ENCODE measurements at places on chromosomes 12 and 14.

- DNase-seq: no peak
These were observed 30.8 kb upstream of the AKAP5 start for GRCh38 chr14:64434528-64434927.

GRCh38 chr12:53425515-53426150 is 2.0 kb downstream of the AMHR2 start:
- no peak for DNase-seq

DNA sequence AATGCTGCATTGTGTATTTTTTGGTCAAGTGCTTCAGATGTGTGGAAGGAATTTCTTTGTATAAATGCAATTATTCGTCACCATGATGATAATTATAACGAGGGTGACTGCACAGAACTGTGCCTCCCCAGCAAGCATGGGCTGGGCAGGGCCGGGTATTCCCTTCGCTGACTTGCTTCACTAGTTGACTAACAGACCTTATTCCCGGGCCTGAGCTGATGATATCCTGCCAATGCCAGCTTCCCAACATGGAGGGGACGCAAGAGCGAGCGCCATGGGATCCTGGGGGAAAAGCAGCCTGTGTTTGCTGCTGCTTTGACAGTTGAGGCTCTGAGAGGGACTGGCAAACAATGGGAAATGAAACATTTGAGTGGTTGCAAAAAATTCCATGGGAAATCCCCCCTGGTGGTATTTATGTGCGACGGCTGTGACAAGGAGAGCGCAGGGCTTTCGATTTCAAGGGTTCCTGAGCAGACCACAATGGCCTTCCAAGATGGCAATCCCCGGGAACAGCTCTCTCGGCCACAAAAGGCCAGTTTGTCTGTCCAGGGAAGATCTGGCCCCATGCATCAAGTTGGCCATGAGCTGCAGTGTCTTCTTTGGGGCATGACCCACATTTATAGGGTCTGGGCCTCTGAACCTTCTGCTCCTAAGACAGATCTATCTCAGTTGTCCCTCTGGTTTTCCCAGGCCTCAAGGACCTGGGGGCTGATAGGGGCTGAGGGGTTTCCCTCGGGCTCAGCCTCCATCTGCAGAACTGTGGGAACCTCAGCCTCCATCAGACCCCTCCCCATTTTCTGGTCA is 21.9 kb upstream of the MAP1LC3B2 start:
- no peak for DNase-seq

GRCh38 chr12:31118347-31119191 is 44.9 kb downstream of the DDX11 start:
- DNase-seq: no peak

- DNase-seq: no peak
These were observed 40.2 kb upstream of the EMP1 start for GRCh38 chr12:13156277-13156676.

GRCh38 chr14:90443161-90444076 is 46.6 kb downstream of the CALM1 start:
- no peak for DNase-seq

DNA sequence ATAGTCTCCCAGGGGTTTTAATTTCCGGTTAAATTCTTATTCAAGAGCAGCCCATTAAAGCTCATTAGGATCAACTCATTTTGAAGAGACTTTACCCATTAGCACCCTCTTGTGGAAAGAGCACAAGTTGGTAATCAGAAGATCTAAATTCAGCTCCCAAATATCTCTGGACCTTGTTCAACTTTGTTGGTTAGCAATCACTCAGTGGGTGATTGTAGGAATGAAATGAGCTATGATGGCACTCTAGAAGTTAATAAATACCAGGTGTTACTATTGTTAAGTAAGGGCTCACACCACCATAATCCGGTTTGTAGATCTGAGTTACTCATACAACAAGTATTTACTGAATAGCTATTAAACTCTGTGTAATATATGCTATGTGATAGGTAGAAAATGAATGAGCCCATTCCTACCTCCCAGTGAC is 42.9 kb downstream of the TRIP11 start:
- no peak for DNase-seq

- no peak for DNase-seq
These were observed 70.0 kb downstream of the SYNE3 start for GRCh38 chr14:95446470-95446869.

DNA sequence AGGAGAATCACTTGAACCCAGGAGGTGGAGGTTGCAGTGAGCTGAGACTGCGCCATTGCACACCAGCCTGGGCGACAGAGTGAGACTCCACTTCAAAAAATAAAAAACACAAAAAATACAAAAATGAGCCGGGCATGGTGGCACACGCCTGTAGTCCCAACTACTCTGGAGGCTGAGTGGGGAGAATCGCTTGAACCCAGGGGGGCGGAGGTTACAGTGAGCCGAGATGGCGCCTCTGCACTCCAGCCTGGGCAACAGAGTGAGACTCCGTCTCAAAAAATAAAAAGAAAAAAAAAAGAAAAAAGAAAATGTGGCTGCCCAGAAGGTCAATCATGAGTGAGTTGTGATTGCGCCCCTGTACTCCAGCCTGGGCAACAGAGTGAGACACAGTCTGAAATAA is 9.2 kb downstream of the DNAJC22 start:
- DNase-seq: no peak

GRCh38 chr12:82069931-82070514 is 288.2 kb downstream of the CCDC59 start:
- DNase-seq: no peak

GRCh38 chr12:75781532-75782046 is 250.0 kb downstream of the PHLDA1 start:
- DNase-seq: no peak

DNA sequence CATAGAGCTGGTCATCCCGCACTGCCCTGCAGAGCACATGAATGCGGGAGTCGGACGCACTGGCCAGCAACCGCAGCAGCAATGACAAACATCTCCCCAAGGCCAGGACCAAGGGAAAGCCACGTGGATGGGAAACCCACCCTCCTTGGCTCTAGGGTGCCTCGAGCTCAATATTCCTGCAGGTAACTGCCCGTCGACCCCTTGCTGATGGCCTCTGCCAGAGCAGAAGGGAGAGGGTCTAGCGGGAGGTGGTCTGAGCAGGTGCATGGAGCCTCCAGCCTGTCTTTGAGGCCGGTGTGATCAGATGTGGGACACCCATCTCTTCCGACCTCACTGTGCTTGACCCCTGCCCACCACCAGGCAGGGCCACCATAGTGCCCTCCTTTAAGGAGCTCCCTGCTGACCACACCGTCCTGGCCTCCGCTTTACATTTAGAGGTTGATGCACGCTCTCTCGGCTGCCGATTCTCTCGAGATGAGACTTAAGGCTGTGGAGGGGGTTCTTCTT is 89.7 kb downstream of the PIWIL1 start:
- DNase-seq: no peak

DNA sequence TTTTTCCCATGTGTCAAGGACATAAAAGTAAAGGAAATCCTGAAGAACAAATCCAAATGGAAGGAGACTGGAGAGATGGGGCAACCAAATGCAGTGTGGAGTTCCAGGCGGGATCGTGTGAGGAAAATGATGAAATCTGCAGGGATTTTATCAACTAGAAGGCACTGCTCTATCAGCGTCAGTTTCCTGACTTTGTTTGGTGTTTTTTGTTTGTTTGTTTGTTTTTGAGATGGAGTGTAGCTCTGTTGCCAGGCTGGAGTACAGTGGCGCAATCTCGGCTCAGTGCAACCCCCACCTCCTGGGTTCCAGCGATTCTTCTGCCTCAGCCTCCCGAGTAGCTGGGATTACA is 43.3 kb upstream of the GPR132 start:
- no peak for DNase-seq

GRCh38 chr14:100765991-100766390 is 39.3 kb downstream of the DLK1 start:
- no peak for DNase-seq

DNA sequence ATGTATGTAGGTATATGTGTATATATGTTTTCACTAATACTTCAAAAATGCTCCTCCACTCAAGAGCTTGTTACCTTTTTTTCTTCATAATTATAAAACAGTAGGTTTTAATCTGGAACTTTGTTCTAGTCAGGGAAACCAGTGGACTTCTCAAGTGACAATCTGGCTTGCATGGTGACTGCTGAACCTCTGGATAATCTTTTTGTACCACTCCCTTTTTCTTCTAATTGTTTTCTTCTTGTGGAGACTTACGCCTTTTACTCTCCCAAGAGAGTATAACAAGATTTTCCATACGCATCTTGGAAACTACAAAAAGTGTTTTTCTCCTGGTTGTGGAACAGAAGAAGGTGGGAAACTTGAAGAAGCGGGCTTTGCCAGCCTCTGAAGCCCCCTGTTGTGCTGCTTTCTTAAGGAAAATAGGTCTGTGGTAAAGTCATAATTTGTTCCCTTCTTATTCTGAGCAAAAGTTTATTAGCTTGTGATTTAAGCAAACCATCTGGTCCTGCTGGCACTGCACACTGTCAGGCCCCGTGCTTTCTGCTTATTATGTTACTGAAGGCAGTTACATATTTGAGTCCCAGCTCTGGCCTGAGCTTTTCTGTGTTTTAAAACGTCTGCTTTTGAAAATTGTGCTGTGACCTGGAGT is 291.8 kb downstream of the ERC1 start:
- DNase-seq: no peak

GRCh38 chr12:119036878-119037825 is 55.8 kb downstream of the SRRM4 start:
- DNase-seq: no peak

DNA sequence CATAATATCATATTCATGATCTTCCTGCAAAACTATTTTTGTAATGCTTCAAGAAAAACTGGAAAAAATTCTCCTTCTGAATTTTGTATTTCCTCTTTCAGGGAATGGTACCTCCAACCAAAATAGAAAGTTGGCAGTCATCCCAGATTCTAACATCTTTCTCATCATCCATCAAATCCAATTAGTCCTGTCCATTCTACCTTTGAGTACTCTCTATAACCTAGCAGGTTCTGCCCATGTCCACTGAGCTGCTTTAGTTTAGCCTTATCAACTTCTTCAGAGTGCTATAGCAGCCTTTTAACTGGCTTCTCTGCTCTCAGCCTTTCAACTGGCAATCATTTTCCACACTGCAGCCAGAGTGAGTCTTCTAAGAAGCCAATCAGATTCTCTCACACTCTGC is 236.2 kb downstream of the AKAP6 start:
- no peak for DNase-seq

- no peak for DNase-seq
These were observed 731 bp upstream of the PCNX4 start for GRCh38 chr14:60090864-60091519.

DNA sequence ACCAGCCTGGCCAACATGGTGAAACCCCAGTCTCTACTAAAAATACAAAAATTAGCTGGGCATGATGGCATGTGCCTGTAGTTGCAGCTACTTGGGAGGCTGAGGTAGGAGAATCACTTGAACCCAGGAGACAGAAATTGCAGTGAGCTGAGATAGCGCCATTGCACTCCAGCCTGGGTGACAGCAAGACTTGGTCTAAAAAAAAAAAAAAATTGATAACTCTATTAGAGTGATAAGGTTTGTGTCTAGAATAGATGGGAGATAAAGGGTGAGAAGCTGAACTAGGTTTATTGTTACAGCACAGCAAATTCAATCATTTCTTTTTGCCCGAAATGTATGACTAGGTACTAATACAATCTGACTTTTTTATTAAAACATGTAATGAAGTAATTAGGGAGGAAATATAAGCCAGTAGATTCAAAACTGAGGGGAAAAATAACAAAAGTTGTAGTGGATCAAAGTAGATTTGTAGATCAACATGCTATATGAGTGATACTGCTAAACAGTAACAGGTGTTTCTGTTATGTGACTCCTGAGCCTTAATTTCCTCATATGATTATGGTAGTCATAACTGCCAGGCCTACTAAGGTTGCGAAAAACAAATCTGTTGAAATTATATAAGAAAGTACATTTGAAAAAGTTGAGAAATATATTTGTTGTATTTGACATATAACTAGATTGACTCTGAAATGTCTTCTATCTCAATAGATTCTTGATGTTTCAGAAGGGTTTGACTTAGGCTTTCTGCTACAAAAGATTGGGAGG is 83.6 kb downstream of the WNK1 start:
- no peak for DNase-seq

GRCh38 chr12:14403711-14404196 is 38.3 kb downstream of the ATF7IP start:
- no peak for DNase-seq

Data from activated T-helper 1 cell treated with anti-CD3 and anti-CD28 coated beads, Interleukin-2, amount 50 U/mL, for 16 hours (primary cell).